ENCODE measurements at places on chromosomes 5 and 9. TPM values are rescaled to one million over a fixed set of nuclear protein-coding genes. Genes with fewer than 3 reads are reported as not detected.

The OR1Q1 gene
- not detected for total RNA-seq

The ADRB2 gene
- total RNA-seq: 6.1 TPM

The ANGPTL2 gene
- 47.3 TPM for total RNA-seq

The GDA gene
- total RNA-seq: 0.30 TPM

The NUTM2G gene
- not detected for total RNA-seq

The PDE8B gene
- 0.27 TPM for total RNA-seq

The SOX30 gene
- total RNA-seq: 0.14 TPM

The DOCK2 gene
- 24.6 TPM for total RNA-seq

The DOCK8 gene
- 2.3 TPM for total RNA-seq

The CCL27 gene
- total RNA-seq: 0.44 TPM

The ODF2 gene
- total RNA-seq: 13.1 TPM

The SLC34A1 gene
- total RNA-seq: not detected

The CLIC3 gene
- total RNA-seq: 3.5 TPM

The MEIKIN gene
- not detected for total RNA-seq

The PCDH12 gene
- 7.5 TPM for total RNA-seq

The SHOC1 gene
- not detected for total RNA-seq

The LTC4S gene
- 5.4 TPM for total RNA-seq

The FBN2 gene
- 7.8 TPM for total RNA-seq

The WDR38 gene
- not detected for total RNA-seq

The MLANA gene
- total RNA-seq: not detected

The NDUFS4 gene
- 156 TPM for total RNA-seq

The MARCOL gene
- not detected for total RNA-seq

The PCDHGB2 gene
- 11.5 TPM for total RNA-seq

The GDNF gene
- total RNA-seq: not detected

The FOXD4L3 gene
- total RNA-seq: not detected

The MZB1 gene
- 6.6 TPM for total RNA-seq

The IL9 gene
- not detected for total RNA-seq

The FER gene
- total RNA-seq: 15.6 TPM

The PCDHB13 gene
- total RNA-seq: 3.7 TPM

The KIF12 gene
- not detected for total RNA-seq

The KIAA0825 gene
- total RNA-seq: 2.9 TPM

The S1PR3 gene
- 26.1 TPM for total RNA-seq

The PCDHB2 gene
- total RNA-seq: 2.1 TPM

The BARX1 gene
- not detected for total RNA-seq

The KIF4B gene
- total RNA-seq: 0.11 TPM

The COL27A1 gene
- 5.2 TPM for total RNA-seq

The JAK2 gene
- total RNA-seq: 78.2 TPM

The VCP gene
- 250 TPM for total RNA-seq

The IRGM gene
- not detected for total RNA-seq

The CFAP90 gene
- total RNA-seq: not detected

The EFNA5 gene
- total RNA-seq: 37.7 TPM

The ORM2 gene
- not detected for total RNA-seq

The TMEM174 gene
- total RNA-seq: not detected

The SLC46A2 gene
- not detected for total RNA-seq
